Neuronal stem cell (in vitro differentiated cells): ENCODE measurements at places on chromosomes 1 and 21.

DNA sequence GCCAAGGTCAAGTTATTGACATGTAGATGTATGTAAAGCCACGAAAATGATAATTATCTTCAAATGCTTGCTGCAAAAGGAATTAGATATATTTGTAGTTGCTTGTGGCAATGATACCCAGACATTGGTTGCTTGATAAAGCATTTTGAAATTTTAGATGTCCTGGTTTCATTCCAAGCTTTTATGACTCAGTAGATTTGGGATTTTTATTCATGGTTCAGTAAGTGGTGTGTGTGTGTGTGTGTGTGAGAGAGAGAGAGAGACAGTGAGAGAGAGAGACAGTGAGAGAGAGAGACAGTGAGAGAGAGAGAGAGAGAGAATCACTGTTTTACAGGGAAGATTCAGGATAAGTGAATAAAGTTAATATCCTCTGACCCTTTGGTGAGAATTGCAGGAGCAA is 498.2 kb upstream of the C1orf87 start:
- no peak for DNase-seq

DNA sequence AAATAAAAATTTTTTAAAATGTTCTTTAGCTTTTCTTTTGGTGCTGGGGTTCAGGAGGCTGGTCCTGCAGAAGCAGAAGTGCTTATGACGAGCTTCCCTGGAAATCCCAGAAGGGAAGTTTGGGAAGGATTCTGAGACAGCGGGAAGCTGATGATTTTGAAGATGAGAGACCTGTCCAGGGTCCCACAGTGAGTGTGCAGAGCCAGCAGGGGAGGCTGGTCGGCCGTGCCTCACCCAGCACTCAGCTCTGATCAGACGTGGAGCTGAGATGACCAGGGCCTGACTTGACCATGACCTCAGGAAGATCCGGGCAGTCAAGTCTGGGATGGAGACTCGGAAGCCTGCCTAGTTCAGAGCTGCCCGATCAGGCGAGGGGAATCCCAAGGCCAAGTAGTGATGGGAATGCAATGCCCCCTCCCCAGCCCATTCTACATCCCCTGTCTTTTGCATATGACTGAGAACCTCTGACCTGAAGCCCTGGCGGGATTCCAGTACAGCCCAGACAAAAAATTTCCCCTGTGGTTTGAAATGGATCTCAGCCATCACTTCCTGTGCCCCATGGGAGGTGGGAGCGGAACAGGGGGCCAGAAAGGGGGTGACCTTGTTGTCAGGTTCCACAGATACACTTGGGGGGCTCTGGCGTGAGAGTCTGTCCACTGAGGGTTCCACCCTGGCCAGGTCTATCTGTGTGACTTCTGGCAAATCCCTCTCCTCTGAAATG is 96.8 kb upstream of the RUNX3 start:
- DNase-seq: no peak

- no peak for DNase-seq
Measured at GRCh38 chr1:209249280-209249670, 334.2 kb upstream of the CAMK1G start.

GRCh38 chr1:59215766-59216291 is 81.1 kb upstream of the FGGY start:
- DNase-seq: no peak

DNA sequence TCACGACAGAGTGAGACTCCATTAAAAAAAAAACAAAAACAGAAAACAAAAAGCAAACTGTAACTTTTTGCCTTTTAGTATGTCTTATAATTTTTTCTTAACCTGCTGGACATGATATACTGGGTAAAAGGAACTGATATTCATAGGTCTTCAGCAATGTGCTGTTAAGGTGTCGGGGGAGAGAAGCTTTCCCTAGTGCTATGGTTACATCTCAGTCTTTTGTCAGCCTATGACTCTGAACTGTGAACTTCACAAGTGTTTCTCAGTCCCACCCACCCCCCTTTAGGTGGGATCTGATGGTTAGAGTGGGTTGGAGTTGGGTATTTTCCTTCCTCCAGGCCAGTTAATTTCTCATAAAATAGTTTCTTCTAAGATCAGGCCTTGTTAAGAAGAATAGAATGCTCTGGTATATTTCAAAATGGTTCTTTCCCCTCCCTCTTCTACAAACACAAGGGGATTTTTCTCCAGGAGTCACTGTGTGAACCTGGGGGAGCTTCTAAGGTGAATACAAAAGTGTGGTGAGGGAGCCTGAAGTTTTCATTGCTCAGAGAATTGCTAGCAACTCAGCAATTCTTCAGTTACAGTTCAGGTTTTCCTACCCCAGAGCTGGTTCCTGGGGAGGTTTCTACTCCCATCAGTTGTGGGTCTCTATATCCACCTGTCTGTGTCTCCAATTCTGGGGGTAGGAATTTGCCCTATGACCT is 16.1 kb upstream of the EDARADD start:
- DNase-seq: no peak

DNA sequence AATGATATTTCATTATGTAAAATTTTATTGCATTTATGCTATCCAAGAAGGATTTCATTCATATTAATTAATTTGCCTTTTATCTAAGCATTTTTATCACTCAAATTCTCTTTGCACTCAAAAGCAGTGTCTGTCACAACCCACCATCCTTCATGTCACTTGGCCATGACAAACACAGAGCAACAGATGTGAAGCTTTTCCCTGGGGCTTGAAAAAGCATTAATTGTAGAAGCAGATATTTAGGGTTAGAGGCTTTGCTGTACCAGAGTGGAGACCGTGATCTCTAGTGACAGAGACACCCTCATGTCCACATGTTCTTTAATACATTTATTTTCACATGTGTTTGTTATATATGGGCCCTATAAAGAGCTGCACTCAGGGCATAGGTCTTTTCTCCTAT is 230.5 kb downstream of the SPATA17 start:
- DNase-seq: no peak

DNA sequence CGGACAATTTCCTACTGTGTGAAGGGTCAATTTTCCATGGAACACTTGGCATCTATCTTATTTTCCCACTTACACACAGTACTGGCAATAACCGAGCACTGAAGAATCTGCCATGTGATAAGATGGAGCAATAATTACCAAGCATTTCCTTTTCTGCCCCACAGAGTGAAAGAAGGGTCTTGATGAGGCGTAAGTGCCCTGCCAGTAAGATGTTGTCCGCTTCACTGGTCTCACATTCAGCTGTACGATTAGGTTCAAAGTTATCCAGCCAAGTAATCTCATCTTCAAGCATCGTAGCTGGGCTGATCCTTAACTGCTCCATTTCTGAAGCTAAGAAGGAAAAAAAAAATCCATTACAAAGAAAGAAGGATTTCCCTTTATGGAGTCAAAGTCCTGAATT is 67.8 kb downstream of the PCSK9 start:
- DNase-seq: no peak

DNA sequence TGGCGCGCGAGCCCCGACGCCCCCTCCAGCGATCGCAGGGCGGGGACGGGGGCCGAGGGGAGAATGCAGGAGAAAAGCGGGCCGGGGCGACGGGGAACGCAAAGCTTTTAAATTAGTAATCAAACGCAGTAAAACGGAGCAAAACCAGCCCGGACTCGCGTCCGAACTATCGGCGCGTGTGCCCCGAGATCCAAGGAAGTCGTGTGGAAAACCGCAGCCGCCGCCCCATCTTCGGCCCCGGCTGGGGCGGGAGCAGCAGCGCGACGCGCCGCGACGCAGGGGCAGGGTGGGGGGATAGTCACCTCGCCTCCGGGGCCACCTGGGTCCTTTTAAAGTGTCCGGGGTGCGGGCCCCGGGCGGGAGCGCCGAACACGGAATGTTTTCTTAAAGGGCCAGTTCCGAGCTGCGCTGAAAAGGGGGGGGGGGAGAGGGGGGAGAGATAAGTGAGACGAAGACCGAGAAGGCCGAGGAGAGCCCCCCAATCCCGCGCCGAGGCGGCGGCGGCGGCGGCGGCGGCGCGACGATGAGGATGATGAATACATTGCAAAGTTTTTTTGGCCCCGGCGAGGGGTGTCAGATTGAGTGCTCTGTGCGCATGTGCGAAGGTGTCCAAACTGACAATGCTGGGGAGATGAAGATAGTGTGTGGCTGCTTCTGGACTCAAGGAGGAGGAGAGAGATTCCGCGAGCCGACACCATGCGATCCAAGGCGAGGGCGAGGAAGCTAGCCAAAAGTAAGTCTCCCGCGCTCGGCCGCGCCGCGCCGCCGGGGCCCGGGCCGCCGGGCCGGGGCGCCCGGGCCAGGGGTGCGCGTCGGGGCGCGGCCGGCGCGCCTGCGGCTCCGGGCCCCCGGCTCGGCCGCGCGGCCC is at the start of gene PRDM16:
PRDM16 (plus strand) TSS at position 640 of the 868 bp plus-strand sequence; CDS start at position 697, 57 bp downstream.
- DNase-seq: no peak

DNA sequence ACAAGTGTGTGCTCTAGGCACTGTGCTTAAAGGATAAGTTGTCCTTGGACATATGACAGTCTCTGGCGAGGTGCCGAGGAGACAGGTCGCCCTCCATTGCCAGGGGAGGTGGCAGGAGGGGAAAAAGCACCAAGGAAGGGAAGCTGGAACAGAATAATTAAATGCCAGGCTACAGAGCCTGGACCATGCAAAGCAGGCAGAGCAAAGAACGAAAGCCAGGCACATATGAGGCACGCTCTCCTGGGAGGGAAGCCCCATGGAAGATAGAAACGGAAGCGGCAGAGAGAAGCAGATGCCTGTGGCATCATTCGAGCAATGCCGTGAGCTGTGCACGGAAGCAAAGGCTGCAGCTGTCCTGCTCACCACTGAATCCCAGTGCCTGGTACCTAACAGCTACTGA is 91.2 kb downstream of the JAK1 start:
- no peak for DNase-seq

GRCh38 chr1:219639876-219640577 is 27.1 kb upstream of the ZC3H11B start:
- DNase-seq: no peak
